ENCODE measurements at places on chromosomes 6 and 20.

DNA sequence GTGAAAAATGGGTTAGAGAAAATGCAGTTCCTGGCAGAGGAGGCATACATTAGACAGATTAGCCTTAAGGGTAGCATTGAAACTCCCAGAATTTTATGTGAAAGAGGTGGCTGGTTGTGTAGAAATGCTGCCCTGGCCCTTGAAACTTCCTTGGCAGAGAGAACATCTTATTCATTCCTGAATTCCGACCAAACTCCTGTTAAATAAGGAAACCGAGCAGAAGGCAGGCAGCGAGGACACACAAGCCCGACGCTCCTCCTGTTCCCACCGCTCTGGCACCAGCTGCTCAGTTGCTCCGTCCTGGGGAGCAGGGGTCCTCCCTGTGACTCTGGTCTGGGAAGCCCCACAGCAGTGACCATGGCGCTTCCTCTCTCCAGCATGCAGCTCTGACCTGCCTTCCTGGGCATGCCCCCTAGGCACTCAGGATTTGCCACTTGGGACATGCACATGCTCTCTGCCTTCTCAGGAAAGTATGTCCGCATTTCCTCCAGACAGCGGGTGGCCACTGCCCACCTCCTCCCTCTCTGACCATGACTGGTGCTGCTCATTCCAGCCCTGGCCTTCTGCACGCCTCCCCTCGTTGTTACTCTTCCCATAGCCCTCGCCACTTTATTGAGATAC, 35.2 kb upstream of the CLDN20 start:
- no peak for DNase-seq

GRCh38 chr6:35599761-35600658, 87.3 kb upstream of the TULP1 start:
- peak; percentile 44 for DNase-seq

DNA sequence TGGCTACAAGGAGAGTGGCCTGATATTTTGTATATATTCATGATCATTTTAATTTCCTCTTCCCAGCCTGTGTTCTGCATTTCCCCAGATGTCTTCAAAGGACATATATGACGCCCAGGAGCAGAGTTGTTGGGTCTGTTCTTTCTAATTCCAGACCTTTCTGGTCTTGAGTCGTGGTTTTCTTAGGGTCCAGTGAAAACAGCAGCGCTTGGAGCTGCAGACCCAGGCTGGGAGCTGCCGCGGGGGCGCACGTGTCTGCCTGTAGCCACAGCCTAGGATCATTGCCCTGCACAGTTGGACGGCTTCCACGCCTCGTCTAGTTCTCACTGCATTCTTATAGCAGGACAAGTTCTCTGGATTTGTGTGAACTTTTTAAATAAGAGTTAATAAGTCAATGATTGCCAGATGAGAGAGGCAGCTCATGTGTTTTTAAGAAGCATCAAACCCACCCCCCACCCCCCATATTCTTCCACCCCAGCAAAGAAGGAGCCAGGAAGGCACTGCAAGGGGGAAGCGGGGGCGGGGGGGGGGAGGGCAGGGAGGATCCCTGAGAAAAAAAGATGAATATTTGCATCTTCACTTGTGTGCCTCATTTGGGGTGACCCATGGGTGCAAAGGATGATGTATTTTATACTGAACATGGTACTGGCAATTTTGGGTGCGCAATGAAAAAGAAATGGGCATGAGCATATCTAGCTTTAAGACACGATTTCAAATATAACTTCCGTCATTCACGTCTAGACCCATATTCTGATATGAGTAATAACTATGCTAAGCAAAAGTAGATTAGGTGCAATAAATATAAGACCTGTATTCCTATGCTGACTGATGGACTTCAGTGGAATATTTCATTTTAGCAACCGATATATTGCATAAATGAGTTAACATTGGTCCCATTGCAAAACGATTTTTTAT, 160.0 kb downstream of the TBXT start:
- DNase-seq: peak; percentile 93

- no peak for DNase-seq
Observed at GRCh38 chr20:10453241-10453640, 18.1 kb downstream of the SLX4IP start.

GRCh38 chr20:24341781-24342180, 127.6 kb upstream of the SYNDIG1 start:
- no peak for DNase-seq

DNA sequence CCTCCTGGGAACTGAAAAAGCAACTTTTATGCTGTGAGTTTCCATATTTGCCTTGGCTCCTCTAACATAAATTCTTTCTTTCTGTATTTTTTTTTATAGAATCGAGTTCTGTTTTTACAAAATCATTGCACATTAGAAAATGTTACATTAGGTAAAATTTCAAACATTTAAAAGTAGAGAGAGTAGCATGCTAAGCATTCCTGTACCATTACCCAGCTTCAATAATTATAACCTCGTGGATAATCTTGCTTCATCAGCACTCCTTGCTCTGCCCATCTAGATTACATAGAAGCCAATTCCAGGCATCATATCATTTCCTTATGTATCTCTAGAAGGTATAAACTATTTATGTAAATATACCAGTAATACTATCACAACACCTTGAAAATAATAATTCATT, 15.4 kb upstream of the FBXO30 start:
- no peak for DNase-seq

DNA sequence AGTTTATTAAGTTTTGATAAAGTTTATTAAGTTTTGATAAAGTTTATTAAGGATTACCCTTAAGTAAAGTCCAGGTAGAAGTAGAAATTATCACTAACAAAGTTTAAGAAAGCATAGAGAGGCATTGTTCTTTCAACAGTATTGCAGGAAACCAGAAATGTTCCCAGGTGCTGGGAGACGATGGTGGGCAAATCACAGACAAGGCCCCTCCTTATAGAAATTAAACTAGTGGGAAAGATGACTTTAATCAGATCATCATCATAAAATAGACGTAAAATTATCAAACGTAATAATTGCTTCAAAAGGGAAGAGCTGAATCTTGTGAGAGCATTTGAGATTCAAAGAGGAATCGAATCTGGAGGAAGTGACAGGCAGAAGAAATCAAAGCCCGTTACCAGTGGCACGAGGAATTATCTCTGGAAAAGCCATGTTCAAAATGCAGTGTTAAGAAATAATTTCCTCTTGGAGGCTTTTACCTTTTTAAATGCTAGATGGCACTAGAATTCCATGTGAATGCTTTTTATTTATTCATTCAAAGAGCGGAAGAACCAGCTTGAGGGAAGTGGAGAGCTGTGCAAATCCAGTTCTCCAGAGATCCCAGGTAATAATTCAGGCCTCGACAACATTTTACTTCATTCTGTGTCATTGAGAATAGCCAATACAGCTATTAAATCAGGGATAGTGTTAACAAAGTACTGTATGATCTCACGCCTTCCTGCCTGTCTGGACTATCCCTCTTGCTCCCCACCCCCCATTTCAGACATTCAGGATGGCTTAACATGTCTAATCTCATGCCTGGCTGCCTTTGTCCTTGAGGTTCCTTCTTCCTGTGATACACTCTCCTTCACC, 1.0 kb upstream of the APMAP start:
- peak; percentile 70 for DNase-seq

DNA sequence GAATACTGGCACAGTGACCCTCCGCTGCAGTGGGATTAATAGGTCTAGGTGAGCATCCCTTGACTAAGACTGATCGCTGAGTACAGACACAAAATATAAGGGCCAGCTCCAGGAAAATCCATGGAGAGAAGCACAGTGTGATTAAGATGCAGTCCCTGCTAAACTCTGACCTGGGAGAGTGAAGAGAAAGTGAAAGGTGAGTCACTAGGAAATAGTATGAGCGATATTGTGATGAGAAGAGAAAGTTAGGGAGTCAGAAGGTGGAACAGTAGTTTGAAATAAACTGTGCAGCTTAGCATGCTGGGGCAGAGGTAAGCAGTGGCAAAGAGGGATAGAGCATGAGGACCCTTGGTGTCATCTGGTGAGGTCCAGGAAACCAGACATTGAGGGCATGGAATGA, 278.6 kb upstream of the MAP3K7 start:
- DNase-seq: no peak

DNA sequence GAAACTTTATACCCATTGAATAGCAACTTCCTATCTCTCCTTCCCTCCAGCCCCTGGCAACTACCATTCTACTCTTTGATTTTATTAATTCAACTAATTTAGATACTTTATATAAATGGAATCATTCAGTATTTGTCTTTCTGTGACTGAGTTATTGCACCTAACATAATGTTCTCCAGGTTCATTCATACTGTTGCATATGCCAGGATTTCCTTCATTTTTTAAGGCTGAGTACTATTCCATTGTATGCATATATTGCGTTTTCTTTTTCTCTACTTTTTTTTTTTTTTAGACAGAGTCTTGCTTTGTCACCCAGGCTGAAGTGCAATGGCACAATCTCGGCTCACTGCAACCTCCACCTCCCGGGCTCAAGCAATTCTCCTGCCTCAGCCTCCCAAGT, 49.5 kb upstream of the BEND6 start:
- DNase-seq: no peak

DNA sequence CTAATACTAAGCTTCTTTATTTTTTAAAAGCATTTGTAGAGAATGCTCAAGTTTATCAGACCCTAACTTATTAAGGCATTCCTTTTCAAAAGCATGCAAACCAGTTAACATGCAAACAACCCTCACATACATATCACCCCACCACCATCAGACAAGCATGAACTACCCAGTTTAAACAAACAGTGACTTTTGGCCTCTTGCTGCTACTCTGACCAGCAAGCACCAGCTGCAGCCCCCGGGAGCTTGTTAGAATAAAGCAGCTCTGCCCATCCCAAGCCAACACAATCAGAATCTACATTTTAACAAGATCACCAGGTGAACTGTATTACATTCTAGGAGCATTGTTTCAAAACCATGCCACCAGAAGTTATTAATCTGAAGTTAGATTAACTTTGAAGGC, 5.9 kb upstream of the NUP153 start:
- DNase-seq: peak; percentile 43

- DNase-seq: peak; percentile 23
Observed at GRCh38 chr6:142482249-142482648, 180.4 kb downstream of the ADGRG6 start.

DNA sequence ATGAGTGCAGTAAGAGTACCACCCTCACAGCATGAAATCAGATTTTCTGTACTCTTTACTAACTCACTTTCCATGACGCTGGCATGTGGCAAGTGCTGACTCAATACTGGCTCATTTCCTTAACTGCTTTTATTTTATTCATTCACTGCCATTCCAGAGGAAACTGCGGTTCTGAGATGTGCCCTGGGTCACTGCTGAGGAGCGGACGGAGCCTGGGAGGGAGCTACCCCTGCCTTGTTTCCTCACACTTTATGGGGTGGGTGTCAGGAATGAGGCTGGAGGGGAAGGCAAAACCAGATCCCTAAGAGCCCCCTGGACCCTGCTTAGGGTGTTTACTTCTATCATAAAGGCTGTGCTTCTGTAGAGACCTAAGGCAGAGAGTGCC, 14.4 kb downstream of the NT5E start:
- DNase-seq: peak; percentile 97

DNA sequence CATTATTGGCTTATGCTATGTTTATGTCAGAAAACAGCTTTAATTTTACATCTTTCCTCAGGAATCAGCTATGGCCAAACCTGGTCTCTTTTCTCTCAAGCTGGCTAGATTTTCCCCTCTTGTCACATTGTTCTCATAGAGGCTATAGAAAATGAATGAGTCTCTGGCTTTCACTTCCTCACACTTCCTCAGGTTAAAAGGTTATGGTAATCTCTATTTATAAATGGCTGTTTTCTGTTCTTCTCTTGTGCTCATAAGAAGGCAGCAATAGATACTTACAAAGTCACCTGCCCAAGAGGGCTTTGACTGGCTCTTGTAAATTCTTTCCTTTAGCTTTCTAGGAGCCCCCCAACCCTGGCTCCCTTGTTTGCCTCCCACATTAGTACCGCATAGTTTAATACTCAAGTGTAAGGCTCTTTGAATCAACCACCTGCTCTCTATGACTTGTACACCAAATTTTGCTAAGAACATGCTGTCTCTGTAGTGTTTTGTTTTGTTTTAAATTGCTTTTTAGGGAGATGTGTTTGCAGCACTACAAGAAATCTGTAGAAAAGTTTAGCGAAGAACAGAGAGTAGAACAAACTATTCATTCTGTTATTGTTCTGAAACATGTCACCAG, 897.4 kb upstream of the CITED2 start:
- no peak for DNase-seq

DNA sequence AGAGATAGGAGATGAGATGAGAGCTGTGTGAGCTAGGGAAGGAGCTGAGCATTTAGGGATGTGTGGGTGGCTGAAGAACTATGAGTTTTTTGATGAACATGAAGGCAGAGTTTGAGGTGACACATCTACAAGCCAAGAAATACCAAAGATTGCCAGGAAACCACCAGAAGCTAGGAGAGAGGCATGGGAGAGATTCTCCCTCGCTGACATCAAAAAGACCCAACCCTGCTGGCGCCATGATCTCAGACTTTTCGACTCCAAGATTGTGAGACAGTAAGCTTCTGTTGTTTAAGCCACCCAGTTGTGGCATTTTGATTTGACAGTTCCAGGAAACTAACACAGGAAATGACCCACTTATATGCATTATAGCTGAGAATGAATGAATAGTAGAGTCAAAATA, 790.9 kb downstream of the TFAP2A start:
- no peak for DNase-seq

DNA sequence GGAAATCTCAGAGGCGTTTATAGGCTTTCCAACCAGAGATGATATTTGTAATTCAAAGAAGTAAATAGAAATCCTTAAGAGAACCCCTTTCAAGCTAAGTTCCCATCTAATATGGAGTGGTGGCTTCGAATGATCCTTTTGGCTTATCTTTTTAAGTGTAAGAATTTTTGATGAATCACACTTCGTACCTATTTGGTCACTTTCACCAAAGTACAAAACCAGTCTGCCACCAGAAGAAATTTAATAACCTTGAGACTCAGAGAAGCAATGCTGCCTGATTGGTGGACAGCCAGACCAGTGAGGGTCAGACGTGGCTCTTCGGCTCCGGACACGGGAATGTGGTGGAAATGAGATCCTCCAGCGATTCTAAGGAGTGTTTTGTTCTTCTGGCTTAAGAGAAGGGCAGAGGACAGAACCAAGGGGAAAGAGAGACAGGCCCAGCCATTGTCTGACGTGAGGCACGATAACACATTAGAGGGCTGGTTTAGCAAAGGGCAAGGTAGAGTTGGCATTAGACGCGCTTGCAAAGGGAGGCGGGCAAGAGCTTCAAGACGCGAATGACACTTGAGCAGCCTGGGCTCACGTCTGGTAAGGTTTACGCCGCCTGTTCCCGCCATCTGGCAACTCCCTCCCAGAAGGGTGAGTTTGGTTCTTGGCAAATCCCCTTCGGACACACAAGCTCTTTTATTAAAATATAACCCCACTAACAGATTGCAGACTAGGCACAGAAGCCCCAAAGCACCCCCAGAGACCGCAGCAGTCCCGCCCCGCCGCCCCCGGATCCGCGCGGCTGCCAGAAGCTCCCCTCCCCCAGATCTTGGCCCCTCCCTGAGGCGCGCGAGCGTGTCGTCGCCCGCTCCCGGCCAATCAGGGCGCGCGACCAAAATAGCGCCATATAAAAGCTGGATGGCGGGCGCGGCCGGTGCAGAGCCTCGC, 50.0 kb upstream of the EZR start:
- peak; percentile 86 for DNase-seq

Data from renal cortical epithelial cell (primary cell).